Stimulated activated CD4-positive, alpha-beta T cell treated with anti-CD3 and anti-CD28 coated beads, Interleukin-12 subunit alpha, Interleukin-12 subunit beta, amount 100 ng/mL, for 24 hours (primary cell): ENCODE measurements at places on chromosomes 16 and 17.

DNA sequence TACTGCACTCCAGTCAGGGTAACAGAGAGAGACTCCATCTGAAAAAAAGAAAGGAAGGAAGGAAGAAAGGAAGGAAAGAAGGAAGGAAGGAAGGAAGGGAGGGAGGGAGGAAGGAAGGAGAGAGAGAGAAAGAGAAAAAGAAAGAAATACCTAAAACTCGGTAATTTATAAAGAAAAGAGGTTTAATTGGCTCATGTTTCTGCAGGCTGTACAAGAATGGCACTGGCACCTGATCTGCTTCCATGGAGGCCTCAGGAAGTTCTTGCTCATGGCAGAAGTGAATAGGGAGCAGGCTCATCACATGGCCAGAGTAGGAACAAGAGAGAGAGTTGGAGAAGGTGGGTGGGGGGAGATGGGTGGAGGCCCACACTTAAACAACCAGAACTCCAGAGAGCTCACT lies 215.2 kb upstream of the IRX3 start:
- no peak for DNase-seq

- DNase-seq: no peak
These were observed 3.1 kb downstream of the GAA start for GRCh38 chr17:80104321-80104955.

DNA sequence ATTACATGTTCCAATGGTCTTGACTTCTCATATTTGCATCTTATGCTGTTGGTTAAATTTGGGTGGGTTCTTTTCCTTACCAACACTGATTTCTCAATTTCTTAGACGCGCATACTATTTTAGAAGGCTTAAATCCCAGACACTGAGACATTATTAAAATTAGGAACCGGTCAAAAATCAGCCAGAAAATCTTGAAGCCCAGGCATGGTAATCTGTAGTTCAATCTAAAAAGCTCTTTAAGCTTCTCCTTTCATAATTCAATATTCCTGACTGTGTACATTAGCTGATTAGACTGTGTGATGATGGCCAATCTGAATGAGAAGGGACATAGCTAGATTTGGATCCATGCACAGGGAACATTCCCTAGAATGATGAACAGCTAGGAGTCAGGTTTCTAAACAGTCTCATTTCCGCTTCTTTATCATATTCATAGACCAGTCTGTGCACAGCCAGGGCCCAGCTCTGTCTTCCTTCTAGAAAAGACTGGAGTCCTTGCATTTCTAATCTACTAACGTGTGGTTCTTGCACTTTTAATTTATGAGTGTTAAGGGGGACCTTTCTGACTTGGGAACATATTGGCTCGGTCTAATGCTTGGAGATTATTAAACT lies 189.3 kb downstream of the AATF start:
- no peak for DNase-seq

DNA sequence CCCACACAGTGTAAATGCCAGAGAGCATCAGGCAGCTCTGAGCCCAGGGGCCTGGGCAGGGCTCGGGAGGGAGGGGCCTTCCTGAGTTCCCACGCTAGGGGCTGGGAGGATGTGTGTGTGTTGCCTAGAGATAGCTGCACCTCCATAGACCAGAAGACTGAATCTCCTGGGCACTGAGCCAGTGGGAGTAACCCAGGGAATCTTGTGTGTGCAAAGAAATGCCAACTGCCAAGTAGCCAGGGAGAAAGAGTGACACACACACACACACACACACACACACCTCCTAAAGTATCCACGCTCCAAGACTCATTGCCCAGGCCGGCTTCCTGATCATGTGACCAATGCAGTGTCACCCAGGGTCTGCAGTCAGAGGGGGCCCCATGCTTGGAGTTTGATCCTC lies 166.2 kb upstream of the RPL38 start:
- no peak for DNase-seq

DNA sequence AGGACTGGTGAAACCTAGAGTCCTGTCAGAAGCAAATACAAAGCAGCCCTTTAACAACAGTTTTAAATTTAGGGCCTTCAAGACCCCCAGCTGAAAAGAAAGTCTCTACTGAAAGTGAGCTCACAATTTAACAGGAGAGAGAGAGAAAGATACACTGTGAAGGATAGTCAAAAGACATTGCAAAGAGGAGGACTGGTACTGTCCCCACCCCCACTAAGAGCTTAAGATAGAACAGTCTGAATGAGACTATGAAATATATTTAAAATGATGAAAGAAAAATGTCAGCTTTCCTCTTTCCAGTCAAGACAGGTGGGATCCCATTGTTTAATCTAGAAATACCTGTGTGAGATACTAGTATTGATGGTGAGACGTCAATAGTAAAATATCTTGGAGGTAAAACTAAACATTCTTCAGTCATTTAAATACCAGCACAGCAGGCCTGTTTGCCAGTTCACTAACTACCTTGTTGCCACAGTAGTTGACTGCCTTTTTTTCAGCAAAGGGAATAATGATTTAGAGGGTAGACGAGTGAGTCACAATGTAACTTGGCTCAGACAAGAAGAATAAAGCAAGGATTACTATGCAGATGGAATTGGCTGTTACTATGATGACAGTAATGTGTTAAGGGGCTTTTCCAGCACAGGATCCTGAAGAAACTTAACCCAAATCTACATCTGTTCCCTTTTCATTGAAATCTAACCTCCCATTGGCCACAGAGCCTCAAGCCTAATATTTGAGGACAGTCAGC lies 47.2 kb upstream of the RASL10B start:
- DNase-seq: no peak

- no peak for DNase-seq
These were observed 25.0 kb upstream of the C1QTNF8 start for GRCh38 chr16:1121009-1121408.

DNA sequence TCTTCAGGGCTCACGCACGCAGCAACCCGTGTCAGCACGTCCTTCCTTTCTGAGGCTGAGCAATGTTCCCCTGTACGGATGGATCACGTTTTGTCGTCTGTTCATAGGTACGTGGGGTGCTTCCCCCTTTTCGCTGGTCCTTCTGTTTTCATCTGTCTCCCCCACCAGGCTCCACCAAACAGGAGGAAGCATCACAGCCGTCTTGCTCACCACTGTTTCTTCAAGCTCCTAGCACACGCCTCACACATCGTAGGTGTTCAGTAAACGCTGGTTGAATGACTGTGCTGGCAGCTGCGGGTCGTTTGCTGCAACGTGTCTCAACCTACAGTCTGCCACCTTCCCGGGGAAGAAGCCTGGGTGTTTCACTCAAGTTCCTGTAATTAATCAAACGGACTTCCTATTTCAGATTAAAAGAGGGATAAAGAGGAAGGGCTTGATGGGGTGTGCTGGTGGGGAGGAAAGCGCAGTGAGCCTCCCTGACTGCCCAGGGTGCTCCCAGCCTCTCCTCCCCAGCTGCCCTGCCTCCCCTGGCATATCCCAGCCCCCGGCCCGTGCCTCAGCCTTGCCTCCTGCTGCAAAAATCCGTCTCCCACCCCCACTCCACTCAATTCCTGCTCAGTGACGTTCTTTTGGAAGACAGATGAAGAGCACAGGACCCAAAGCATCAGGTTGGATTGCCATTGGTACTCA lies 76.7 kb upstream of the DOC2B start:
- no peak for DNase-seq

DNA sequence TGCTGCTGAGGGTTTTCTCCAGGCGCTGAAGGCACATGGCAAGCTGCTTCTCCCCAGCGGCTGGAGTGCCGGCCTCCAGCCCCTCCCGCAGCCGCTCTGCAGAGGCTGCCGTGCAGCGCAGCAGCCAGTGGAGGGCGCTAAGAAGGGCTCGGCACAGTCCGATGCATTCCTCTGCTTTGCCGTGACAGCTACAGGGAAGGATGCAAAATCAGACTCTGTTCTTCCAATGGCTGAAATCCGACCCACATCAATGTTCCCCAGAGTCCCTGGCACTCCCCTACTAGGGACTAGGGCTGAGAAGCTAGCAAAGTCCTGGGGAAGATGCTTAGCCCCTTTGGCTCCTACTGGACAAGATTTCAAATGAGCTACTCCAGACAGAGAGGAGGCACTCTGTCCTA lies 19.0 kb downstream of the MED24 start:
- no peak for DNase-seq

GRCh38 chr17:1931844-1932579 lies 93.1 kb downstream of the RTN4RL1 start:
- DNase-seq: no peak

DNA sequence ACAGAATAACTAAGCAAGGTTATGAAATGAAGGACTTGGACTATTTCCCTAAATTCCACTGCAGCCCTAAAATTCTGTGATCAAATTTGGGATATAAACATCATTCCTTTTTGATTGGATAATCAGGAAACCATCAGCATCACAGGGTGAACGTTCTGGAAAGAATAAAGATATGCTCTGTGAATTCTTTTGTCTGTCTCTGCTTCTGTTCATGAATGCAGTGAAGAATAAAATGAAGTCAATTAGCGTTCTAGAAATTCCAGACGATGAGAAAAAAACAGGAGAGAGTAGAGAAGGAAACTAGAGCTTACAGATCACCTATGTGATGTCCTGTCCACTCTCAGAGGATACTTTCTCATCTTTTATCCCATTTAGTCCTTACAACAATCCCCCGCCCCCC lies 295.1 kb upstream of the SOX9 start:
- no peak for DNase-seq

- no peak for DNase-seq
These were observed 803 bp upstream of the TLCD2 start for GRCh38 chr17:1710807-1711553.

DNA sequence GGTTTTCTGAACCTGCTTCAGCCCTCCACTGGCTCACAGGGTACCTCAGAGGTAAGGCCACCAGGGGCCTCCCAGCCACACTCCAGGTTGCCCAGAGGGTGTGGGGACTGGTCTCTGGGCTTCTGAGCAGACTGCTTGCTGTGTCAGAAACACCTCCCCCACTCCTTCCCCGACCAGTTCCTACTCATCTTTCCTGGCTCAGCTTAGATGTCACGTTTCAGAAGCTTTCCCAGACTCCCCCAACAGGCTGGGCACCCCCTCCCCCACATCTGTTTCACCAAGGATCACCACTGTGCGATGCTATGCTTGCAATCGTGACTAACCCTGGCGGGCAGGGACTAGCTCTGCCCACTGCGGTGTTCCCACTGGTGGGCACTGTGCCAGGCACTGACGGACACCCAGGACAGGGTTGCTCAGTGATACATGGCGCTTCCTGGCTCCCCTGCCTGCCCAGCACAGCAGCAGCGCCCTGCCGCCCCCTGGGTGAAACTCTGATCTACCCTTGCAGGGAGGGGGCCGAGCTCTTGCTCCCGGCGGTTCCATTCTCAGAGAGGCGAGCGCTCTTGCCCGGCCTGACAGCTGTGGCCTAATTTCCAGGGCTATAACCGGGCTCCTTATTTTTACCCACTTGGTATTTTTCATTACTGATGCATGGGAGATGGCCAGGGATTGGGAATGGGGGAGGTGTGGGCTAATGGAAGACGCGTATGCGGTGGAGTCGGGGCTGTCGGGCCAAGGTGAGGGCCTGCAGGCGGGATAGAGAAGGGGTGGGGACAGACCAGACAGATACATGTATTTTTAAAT lies 29.4 kb upstream of the MTSS2 start:
- DNase-seq: no peak

GRCh38 chr17:45096141-45096540 lies 35.0 kb downstream of the NMT1 start:
- no peak for DNase-seq

DNA sequence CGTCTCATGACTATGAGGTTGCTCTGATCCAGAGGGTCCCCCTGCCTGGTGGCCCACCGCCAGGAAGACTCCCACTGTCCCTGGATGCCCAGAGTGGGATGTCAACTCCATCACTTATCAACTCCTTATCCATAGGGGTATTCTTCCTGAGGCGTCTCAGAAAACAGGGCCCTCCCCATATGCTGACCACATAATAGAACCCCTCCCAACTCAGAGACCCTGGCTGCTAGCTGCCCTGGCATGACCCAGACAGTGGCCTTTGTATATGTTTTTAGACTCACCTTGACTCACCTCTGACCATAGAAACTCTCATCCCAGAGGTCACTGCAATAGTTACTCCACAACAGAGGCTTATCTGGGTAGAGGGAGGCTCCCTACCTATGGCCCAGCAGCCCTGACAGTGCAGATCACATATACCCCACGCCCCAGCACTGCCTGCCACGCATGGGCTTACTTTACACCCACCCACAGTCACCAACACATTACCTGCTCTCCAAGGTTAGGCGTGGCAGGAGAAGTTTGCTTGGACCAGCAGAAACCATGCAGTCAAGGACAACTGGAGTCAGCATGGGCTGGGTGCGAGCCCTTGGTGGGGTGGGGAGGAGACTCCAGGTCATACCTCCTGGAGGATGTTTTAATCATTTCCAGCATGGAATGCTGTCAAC lies 2.3 kb upstream of the G6PC1 start:
- DNase-seq: no peak

GRCh38 chr17:76593384-76593826 lies 7.7 kb upstream of the ST6GALNAC2 start:
- DNase-seq: no peak

- DNase-seq: no peak
These were observed 268.0 kb upstream of the TNRC6C start for GRCh38 chr17:77690271-77691161.

DNA sequence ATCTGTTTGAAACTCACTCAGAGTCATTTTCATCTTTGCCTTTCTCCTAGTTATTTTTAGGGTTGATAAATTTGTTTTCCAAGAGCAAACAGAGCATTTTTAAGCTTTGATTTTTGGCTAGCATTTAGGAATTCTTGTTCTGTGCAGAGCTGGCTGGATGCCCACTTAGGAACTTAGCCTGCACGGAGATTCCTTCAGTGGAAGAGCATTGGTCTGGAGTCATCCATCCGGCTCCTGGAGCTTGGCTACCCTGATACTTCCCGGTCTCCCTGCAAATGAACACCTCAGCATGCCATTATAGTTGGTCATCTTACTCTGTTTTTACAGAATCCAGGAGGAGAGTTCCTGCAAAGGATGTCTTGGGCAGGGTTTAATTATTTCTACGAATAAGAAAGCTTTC lies 57.1 kb downstream of the SPECC1 start:
- no peak for DNase-seq

DNA sequence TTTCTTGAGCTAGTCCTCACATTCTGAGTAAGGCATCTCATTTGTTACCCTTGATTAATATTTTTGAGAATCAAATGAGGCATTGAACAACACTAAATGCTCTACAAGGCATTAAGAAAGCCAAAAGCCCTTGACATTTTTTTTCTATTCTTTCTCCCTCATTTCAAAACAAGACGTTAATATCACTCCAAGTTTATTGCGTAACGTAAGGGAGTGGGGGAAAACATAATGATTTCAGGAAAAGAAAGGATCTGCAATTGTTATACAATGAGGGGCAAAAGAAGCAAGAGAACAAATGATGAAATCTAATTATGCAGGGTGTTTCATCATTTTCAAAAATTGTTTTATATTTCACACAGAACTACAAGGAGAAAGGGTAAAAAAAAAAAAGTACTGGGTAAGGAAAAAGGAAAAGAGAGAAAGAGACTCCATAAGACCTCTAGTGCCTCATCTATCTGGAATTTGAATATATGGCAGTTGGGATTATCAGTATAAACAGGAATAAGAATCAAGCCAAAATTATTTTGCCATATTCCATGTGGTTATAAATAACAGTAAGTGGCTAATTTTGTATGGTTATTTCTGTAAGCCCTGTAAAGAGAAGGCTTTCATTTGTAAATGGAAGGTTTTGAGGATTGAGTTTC lies 163.0 kb downstream of the ABCA8 start:
- DNase-seq: no peak

GRCh38 chr17:55446581-55447205 lies 25.1 kb upstream of the MMD start:
- DNase-seq: no peak

- DNase-seq: no peak
These were observed 77.8 kb downstream of the ZNF778 start for GRCh38 chr16:89295071-89295900.
